Progenitor cell of endocrine pancreas (in vitro differentiated cells): ENCODE measurements at places on chromosomes 3 and 15.
A peak's percentile ranks its signal among the peaks of the same experiment; 100 is the strongest.

DNA sequence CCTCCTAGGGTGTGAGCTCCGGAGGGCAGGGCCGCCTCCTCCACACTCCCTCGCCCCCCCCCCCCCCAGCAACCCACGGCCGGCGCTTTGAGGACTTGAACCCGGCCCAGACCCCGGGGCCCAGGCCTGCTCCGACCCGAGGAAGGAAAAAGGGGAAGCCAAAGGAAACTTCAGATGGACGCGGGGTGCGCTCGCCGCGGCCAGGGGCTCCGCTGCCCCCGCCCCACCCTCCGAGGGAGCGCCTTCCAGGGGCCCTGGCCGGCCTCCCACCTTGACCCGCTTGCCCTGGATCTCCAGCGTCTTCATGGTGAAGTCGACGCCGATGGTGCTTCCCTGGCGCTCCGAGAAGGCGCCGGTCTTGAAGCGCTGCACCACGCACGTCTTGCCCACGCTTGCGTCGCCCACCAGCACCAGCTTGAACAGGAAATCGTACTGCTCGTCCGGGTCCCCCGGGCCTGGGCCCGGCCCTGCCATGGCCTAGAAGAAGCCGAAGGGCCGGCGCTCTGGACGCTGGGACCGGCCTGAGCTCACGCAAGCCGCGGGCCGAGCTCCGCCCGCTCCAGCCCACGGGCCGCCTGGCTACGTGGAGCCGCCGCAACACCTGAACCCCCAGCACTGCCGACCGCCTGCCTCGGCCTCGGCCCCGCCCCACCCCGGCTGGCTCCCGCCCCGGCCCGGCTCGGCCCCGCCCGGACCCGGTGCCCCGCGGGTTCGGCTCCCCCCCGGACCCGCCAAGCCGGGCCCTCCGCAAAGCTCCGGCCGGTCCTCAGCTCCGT, 400 bp downstream of the RAB43 start:
- peak overlapping the region; percentile 96 for H3K27ac ChIP-seq
- no peaks in the 10 kb centered on the region for H3K27me3 ChIP-seq
- peak overlapping the region; percentile 88 for H3K4me3 ChIP-seq

DNA sequence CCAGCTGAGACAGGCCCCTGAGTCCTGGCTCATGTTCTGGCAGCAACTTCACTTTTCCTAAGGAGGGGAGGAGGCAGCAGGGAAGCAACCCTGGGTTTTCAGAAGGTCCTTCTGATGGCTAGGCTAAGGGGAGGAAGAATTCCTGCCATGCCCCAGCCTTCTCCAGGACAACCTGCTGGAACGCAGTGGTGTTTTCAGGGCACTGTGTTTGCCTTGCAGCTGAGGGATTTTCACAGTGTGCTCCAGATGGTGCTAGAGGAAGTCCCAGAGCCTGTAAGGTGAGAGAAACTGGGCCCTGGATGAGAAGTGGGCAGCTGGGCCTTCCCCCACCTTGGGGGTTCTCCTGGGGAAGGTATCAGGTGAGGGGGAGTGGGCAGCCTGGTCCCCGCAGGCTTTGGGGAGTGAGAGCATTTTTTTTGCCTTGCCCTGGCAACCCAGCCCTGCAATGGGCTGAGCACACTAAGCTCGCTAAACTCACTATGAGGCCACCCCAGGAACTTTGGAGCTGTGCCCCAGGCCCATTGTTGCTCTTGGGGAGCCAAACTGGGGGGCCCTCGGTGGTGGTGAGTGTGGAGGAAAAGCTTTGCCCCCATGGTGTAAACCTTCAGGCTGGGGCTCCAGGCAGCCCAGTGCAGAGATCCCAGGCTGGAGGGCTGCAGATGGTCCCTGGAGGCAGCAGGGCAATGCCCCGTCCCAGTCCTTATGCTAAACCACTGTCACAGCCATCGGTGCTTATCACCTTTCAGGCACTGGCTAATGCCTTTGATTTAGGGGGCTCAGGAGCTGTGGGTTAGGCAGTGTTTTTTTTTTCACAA, 41.1 kb downstream of the ACAA1 start:
- DNase-seq, result no peak
- no peaks in the 10 kb centered on the region for H3K36me3 ChIP-seq
- no peak overlapping the region for H3K27ac ChIP-seq
- H3K27me3 ChIP-seq, result peaks cover 24% of the 10 kb centered on the region

DNA sequence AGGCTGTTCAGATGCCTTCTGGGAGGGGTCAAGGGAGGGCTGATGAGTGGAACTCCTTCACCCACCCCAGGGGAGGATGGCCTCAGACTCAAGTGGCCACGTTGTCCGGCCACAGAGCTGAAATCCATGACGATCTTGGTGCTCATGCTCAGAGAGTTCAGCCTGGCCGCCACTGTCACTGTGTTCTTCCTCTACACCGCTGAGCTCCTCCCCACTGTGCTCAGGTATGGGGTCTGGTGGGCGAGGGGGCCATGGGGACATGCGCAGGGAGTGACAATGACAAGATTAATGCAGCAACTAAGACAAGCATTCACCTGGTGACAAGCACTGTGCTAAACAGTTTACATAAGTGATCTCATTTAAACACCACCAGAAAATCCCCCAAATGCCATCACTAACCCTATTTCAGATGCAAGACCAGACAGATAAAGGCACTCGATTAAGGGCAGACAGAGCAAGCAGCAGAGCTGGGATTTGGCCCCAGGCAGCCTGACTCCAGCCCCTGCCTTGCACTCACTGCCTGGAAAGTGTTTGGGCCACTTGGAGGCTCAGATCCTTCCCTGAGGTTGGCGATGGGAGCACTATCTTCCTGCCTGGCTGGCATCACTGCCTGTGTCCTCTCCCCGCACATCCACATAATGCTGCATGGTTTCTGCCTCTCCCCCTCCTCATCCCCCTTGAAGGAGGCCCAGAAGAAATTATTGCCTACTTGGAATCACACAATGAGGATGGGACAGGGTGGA, 30.9 kb upstream of the XYLB start:
- H3K4me3 ChIP-seq, result no peak overlapping the region
- DNase-seq, result no peak
- H3K36me3 ChIP-seq, result no peaks in the 10 kb centered on the region
- peaks cover 5% of the 10 kb centered on the region for H3K27me3 ChIP-seq
- H3K4me1 ChIP-seq, result no peaks in the 10 kb centered on the region
- no peak overlapping the region for H3K27ac ChIP-seq

GRCh38 chr3:162111861-162112260, 615.3 kb downstream of the OTOL1 start:
- H3K27me3 ChIP-seq, result no peaks in the 10 kb centered on the region
- no peak overlapping the region for H3K4me3 ChIP-seq
- no peak overlapping the region for H3K27ac ChIP-seq
- peaks cover 7% of the 10 kb centered on the region for H3K4me1 ChIP-seq
- DNase-seq, result no peak

DNA sequence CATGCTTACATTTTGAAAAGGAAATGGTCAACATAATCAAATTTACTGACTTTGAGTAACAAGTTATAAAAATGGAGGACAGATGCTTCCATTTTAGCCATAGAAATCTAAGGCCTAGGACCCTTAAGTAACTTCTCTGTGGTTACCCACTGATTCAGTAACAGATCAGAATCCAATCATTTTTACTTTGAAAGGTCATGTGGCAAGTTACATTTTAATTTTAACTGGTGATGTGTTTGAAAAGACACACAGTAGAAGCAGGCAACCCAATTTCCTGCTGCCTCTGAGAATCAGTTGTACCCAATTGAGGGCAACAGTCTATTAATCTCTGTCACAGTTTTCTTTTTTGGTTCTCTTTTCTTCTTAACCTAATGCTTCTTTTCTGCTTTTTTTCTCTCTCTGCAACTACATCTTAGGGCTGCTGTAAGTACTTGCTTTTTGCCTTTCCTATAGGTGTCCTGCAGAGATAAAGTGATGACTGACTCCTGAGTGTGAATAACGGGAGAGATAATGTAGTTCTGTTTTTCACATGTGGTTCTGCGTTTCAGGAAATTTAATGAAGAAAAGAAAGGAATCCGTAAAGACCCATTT, 3.3 kb downstream of the ZWILCH start:
- H3K4me1 ChIP-seq, result peaks cover 22% of the 10 kb centered on the region
- no peaks in the 10 kb centered on the region for H3K27me3 ChIP-seq
- H3K36me3 ChIP-seq, result peaks cover 6% of the 10 kb centered on the region
- H3K4me3 ChIP-seq, result no peak overlapping the region
